ENCODE measurements at places on chromosomes 2 and 18. TPM values are rescaled to one million over a fixed set of nuclear protein-coding genes. Genes with fewer than 3 reads are reported as not detected.

DNA sequence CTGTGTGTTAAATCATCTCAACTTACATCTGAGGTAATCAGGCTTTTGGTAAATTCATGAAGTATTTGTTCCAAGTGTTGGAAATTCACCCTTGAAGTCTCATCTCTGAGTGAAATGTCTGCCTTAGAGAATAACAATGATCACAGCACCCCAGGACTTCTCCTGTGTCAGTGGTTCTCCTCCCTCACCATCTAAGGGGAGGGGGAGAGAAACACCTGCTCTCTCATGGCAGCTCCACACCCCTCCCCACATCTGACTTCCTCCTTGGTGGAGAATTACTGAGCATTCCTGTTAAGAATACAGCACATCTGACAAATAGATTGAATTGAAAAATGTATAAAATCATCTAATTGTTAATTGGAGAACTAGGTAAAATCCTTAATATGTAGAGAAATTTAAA is 532.1 kb downstream of the RNF144A start:
- no peak for DNase-seq

- DNase-seq = peak; percentile 19
These were observed 66.2 kb downstream of the HS6ST1 start for GRCh38 chr2:128252501-128252900.

DNA sequence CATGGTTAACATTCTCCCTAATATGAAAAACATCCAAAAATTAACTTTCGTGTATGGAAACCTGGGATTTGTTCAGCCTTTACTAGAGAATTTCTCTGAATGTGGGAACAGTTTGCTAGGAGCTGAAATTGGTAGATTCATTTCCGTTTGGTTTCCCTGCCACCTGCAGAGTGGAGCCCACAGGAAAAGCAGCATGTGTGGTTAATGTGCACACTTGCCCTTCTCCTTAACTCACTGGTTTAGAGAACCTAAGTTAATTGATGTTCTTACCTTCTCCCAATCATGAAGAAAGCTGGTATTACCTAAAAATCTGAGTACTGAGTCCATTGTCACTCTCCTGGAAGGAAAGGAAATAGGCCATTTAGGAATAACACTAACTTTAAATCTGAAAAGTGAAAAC is 37.6 kb upstream of the ASXL3 start:
- no peak for DNase-seq

- DNase-seq = no peak
These were observed 465.1 kb downstream of the GALR1 start for GRCh38 chr18:77714716-77715115.

Gene KCNJ13
- not detected for total RNA-seq

Gene REG3G
- 0.53 TPM for total RNA-seq
